H54 (cell line): ENCODE measurements at places on chromosomes 5 and 9.

- no peak for DNase-seq
These were observed 419.9 kb downstream of the CCDC171 start for GRCh38 chr9:15972760-15973159.

GRCh38 chr9:137482094-137482781 lies 23.1 kb upstream of the NSMF start:
- peak; percentile 89 for DNase-seq

DNA sequence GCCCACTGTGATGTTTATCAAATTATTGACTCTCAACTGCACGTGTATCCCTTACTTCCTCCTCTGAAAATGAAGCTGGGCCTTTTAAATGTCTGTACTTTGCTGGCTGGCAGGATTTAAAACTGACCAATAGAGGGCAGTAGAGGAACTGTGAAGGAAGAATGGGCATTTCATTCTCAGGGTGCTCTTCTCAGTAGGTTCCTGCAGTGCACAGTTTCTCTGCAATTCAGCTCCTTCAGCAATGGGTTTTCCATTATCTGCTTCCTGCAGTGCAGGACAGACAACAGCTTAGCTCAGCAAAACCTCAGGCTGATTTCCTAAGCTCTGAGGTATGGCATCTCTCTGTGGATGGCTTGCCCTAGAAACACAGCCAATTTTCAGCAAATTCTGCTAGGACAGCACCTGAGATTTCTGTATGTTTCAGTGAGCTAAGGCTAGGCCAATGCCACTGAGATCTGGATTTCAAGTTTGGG lies 298.4 kb upstream of the PRDM9 start:
- DNase-seq, result peak; percentile 41

DNA sequence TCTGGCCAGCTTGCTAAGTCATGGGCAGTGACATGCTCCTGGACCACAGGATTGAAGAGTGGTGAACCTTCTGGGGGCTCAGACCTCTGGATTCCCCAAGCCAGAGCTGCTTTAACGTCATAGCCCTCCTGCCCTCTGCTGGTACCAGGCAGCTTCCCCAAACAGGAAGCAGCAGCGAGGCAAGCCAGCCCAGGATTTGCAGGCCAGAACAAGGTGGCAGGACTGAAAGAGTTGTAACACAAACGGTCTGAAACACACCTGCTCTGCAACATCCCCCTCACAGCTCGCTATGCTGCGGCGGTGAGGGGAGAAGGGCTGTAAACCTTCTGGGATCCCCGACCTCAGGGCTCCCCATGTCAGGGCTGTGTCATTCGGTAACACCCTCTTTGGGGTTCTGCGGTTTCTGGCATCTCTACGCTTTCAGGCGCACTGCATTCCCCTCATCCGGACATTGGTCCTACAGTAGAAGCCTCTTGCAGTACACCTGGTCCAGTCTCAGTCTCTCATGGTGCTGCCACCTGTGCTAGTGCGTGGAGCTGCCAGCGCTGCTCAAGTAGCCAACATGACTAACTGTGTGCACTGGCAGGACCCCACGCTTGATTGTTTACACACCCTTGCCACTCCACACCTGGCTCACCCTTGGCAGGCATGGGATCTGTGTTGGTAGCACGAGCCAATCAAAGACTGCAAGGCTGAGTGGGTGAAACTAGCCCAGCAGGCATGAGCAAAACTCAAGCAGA lies 893.3 kb downstream of the PTPRD start:
- no peak for DNase-seq

- peak; percentile 66 for DNase-seq
These were observed 45.3 kb downstream of the SLC36A1 start for GRCh38 chr5:151492729-151493128.
